ENCODE measurements at places on chromosomes 5 and 9.

- no peak for DNase-seq
These were observed 79.5 kb upstream of the NFIB start for GRCh38 chr9:14393418-14393817.

DNA sequence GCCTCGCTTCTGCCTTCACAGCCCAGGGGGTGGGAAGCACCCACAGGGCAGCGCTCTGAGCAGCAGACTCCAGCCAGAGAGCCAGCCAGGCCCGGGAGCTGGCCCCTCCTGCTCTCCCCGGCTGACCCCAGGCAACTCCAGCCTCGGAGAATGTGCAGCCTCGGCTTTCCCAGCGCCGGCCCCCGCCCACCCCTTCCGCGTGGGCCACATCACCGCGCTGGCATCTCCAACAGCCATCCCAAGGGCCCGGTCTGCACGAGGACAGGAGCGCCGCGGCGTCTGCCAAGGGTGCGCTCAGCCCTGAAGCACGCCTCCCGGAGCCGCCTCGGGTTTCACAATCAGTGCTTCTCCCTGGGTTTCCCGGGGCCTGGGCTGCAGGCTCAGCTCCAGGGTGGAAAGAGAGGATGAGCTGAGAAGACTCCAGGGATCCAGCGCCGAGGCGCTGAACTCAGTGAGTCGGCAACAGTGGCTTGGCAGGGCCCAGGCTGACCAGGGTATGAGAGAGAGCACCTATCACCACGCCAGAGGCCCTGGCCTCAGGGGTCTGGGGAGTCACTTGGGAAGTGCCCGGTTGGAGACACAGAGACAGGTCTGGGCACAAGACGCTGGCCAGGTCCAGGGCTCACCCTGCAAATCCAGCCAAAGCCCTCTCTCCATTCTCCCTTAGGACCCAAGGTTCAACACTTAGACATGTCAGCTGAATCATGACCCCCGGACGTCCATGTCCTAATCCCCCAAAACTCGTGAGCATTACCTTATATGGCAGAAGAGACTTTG lies 79.6 kb downstream of the ADAMTS2 start:
- peak; percentile 91 for DNase-seq

- DNase-seq = no peak
These were observed 258.2 kb downstream of the MAST4 start for GRCh38 chr5:66854416-66854815.

DNA sequence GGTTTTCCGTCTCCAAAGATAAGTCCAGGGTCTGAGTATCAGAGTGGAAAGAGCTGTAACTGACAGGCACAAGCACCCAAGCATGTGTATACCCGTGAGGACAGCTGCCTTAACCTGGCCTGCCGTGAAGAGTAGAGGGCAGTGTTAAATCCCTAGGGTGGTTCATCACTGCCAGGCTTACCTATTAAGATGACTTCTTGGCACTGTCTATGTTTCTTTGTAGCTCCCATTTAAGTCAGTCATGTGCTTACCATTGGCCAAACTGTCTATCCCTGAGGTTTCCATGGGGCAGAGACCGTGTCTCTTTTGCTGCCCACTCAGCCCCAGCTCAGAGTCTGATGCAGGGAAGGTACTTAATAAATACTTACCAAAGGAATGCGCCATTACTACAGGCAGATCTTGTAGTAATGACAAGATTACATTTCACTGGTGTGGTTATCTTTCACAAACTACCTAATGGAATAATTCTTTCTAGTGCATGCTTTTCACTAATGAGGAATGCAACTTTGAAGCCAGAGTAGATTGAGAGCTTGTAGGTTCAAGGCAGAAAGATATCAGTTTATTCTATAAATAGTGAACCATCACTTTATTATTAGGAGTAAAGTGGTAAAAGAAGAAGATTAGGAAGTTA lies 64.2 kb downstream of the SNX24 start:
- DNase-seq = peak; percentile 46

GRCh38 chr5:148806520-148806931 lies 19.9 kb upstream of the ADRB2 start:
- DNase-seq = no peak

DNA sequence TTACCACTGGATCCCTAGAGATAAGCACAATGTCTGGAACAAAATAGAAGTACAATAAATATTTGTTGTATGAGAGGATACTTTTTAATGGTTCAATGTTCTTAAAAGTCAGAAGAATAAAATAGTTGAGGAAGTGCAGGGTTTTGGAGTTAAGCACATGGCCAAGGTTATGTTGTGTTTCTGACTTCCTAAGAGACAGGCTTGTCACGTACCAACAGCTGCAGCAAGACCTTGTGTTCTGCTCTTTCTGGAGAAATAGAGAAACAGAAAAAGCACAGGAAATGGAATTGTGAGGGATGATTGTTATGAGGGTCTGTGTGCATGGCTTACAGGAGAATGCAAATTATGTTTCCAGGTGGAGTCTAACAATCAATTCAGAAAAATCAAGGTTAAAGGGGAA lies 12.9 kb downstream of the CARTPT start:
- no peak for DNase-seq
